ENCODE measurements at places on chromosomes 3 and 15. TPM values are rescaled to one million over a fixed set of nuclear protein-coding genes. Genes with fewer than 3 reads are reported as not detected.

DNA sequence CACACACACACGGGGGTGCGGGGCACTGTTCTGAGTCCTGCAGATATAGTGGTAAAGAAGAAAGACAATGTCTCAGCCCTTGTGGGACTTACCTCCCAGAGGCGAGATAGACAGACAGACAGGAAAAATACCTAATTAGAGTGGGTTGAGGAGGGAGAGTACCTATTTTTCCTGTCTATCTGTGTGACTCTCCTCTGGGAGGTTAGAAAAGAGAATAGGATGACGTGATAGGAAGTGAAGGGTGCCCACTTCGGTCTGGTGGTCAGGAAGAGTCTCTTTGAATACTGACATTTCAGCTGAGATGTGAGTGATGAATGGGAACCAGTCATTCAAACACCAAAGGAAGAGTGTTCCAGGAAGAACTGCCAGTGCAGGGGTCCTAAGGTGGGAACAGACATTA is 4.1 kb upstream of the APOD start:
- ATAC-seq, result no peak

DNA sequence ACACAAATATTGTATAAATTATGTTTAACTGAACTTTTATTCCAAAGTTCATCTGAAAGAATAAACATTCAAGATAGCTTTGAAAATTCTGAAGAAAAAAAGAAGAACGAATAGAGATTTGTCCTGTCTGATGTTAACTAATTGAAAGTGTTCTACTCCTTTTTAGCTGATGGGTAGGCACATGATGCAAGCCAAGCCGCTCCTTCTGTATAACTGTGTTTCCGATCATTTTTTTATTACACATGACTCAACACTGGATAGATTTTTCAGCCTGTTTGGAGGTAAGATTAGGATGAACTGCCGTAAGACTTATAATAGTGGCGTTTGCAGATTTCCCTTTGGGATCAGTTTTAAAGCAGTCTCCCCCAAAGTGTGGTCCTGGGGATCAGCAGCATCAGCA is 19.0 kb downstream of the NSUN3 start:
- no peak for ATAC-seq

DNA sequence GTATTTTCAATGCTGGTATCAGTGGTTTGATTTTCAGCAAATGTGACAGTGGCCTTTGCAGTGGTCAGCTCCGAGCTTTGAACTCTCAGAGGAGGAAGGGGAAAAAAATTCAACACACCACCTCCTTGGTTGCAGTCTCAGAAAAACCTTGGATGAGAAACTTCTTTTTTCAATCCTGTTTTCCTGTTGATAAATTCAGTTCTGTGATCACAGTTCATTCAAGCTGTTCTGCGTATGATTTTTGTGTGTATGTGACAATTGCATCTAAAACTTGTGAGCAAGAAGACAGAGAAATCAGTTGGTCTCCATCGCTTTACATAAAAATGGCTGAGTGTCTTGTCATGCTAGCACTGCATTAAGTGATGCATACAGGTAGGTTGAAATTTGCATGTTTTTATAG is 19.2 kb downstream of the ZBTB38 start:
- no peak for ATAC-seq

TRPM1 gene
- not detected for total RNA-seq

DNA sequence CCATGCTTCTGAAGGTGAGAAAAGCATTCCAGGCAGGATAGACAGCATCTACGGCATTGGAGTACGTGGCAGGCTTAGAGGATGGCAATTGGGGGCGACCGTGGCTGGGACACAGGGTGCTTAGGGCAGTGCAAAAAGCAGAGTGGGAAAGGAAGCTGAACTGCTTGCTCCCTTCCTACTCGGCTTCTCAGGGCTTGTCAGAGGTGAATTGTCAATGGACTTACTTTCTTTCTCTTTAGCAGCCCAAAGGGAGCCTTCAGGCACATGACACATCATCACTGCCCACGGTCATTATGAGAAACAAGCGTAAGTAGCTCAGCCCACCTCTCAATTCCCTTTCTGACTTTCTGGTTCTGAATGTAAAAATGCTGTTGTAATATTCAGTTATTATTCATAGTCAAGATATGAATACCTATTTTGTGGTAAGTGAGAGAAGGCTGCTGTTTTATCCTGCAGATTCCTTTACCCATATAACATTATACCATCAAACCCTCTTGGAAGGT is 84.3 kb downstream of the KLHL25 start:
- ATAC-seq, result no peak

DNA sequence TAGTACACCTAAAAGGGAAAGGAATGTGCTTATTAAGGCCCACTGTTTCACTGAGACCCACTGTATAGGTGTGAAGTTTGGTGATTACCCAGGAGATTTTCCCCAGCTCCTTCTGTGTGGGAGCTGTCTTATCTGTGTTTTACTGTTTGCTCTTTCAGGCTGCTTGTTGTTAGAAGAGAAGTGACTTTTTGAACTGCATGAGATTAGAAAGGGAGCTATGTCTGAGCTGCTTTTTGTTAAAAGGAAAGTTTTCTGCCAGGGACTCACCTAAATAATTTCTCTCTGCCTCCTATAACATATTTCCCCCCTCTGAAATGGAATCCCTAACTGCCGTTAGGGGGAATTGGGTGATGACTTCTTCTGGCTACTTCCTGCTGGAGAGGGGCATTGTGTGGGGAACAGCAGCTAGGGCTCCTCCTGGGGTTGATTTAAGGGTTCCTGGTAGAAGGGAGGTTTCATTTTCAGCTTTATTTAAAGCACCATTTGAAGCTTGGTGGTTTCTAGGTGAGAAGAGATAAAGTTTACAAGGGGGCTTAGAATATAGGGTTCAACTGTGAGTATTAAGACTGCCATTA is 77.1 kb upstream of the ATP11B start:
- ATAC-seq, result no peak

- no peak for ATAC-seq
Measured at GRCh38 chr3:60917141-60917540, 334.1 kb downstream of the FHIT start.
